ENCODE measurements at places on chromosomes 13 and 19.

DNA sequence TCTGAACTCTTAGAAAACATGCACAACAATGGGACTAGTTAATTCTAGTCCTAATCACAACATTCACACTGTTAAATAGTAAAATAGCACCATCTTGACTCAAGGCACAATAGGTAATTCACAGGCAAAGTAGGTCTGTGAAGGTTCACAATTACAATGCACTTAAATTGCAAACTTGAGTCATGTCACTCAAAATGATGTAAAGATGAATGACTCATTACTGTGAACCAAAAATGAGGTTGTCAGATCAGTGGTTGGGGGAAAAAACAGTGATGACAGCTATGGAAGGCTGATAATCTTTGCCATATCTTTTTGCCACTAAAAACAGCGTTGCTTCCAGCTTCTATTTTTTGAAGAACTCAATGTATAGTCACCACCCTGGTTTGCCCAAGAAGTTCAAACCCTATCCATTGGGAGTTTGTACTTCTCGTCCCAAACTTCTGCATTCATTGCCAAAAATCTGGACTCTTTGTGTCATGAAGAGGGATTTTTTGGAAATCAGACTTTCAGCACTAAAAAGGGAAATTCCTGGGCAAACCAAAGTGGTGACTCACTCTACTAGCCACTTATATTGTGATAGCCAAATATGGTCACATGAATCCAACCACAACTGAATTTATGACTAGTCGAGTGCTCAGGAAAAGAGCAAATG is 200.9 kb upstream of the TMTC4 start:
- no peak for DNase-seq

- no peak for DNase-seq
These were observed 2.3 kb downstream of the EEF2 start for GRCh38 chr19:3982701-3983541.

GRCh38 chr13:100510208-100510957 is 78.2 kb downstream of the GGACT start:
- DNase-seq = peak; percentile 33

DNA sequence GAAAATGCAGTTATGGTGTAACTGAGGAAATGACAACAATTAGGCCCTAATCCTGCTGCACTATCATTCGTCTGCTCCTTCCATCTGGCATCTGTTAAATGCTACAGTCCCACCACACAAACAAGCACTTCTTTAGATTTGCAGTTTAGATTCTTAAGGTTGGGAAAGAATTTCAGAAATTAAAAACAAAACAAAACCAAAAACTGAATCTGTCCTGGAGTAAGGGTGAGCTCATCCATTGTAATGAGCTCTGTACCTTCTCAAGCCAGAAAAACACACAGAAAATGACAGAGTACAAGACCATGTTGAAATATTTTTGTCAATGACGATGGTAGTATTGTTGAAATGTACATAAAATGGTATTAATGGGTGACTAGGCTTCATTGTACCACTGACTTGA is 28.3 kb downstream of the SMAD9 start:
- no peak for DNase-seq

DNA sequence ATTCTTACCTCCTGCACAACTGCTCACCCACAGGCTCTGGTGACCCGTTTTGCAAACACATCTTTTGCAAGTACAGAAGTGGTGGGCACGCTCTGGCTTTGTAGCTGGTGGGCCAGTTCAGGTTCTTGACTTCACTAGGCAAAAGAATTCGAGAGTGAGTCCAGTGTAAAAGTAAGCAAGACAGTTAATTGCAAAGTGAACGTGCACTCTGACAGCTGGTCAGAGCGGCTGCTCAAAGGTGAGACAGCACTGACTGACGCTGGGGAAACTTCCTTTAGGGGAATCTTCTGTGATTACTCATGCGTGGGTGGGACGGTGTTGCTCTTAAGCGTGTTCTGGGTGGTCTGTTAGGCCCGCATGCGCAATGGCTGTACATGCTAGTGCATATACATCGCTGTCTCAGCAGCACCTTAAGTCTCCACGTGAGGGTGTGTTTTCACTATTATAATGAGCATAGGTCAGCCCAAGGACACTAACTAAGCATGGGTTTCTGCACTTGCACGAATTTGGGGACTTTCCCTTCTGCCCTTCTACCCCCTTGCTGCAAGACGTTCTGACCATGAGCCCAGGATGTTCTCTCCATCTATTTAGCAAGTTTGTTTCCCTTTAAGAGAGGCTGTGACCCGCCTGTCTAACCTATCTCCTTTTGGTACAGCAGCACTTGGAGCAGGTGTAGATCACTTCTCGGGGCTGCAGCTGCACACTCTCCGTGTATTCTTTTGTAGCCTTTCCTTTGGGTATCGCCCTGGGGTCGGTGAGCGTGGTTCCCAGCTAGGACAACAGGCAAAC is 30.2 kb upstream of the CD33 start:
- DNase-seq = no peak
